Occipital lobe (tissue), 3 donors: ENCODE measurements at places on chromosomes 7 and 10.

DNA sequence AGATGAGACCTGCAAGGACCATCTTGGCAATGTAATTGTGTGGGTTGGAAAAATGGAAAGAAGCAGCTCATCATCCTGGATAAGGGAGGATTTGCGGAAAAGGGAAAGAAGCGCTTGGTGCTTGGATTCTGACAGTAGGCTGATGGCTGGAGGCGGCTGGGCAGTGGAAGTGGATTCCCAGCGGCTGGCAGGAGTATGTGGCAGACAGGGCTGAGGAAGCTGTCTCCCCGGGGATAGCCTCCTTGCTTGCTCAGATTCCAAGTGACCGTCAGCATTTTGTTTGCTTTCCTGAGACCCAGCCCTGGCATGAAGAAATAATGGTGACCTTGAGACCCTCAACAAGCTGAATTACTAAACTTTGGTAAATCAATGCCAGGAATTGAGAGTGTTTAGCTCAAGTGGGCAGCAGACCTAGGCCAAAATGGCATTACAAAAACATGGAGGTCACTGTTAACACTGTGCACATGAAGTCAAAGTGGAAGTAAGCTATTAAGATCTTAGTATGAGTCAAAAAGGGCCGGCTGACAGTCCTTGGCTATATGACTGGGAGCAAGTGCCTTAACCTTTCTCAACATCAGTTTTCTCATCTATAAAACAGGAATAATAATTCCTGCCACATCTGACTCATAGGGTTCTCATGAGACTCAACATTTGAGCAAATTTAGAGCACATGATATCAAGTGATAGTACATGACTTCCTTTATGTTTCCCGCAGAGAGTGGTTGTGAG, 21.3 kb downstream of the SLC25A28 start:
- DNase-seq: no peak

GRCh38 chr7:37431413-37431812, 17.3 kb downstream of the ELMO1 start:
- no peak for DNase-seq

DNA sequence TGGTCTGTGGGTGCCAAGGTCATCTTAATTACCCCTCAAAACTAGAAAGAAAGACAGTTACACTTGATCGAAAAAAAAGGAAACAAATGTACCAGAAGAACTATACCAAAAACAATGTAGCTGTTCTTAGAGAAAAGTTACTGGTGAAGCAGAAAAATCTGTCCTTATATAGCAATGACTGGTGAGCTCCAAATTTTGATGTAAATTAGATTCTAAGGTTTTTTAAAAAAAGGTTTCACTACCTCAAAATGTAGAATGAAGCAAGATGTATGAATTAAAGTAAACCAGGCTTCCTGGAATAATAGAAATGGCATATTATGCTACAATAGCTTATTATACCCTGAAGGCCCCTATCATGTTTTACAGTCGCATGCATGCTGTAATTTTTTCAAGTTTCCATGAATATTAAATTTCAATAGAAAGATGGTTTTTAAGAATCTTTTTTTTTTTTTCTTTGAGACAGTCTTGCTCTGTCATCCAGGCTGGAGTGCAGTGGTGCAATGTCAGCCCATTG, 28.4 kb upstream of the FKBP9 start:
- no peak for DNase-seq

DNA sequence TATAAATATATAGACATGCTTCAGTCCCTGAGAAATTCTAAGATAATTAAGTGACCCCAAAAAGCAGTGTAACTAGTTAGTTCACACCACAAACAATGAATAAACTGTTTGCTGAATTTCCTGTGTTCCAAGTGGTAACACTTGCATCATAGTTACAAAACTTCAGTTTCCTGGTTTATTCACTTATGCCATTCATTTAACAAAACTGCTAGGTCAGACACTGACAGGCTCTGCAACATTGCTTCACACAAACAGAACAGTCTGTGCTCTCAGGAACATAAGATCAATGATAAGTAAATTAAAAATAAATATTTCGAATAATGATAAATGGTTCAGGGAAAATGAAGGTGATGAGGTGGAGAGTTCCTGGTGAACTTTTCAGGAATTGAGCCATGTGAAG, 133.3 kb upstream of the NAMPT start:
- no peak for DNase-seq

- DNase-seq: no peak
These were observed 133.0 kb upstream of the NEBL start for GRCh38 chr10:21030091-21030490.

- no peak for DNase-seq
These were observed 3.6 kb downstream of the CREB3L2 start for GRCh38 chr7:137998250-137998649.

DNA sequence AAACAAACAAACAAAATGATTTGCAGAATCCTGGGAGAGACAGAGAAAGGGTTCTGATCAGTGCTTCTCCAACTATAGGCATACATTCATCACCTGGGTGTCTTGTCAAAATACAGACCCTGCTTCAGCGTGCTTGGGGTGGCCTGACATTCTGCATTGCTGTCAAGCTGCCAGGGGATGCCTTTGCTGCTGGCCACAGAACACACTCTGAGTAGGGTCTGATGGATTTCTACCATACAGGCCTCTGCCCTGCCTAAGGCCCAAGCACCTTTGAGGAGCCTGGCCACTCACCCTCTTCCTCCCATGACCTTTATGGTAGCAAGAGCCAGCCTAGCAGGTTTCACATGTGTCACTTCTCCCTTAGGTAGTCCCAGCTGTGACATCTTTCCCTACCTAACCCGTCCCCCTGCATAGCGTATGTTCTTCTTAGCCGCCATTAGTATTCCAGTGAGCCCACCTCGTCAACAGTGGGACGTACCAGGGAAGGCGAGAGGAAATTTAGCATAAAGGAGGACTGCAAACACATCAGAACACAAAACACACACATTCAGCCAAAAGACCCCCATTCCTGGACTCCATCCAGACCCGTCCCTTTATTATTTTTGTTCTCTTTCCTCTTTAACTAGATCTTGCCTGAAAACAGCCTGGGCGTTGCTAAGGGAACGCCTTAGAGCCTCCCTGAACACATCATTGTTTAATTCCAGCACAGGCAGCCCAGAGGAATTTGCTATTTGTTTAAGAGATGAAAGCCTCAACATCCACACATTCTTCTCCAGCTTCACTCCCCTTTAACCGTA, 43.9 kb upstream of the PODXL start:
- DNase-seq: no peak

- no peak for DNase-seq
These were observed 21.5 kb downstream of the CH25H start for GRCh38 chr10:89185658-89186057.

- DNase-seq: no peak
These were observed 286.4 kb downstream of the ARHGAP12 start for GRCh38 chr10:31642281-31642680.

DNA sequence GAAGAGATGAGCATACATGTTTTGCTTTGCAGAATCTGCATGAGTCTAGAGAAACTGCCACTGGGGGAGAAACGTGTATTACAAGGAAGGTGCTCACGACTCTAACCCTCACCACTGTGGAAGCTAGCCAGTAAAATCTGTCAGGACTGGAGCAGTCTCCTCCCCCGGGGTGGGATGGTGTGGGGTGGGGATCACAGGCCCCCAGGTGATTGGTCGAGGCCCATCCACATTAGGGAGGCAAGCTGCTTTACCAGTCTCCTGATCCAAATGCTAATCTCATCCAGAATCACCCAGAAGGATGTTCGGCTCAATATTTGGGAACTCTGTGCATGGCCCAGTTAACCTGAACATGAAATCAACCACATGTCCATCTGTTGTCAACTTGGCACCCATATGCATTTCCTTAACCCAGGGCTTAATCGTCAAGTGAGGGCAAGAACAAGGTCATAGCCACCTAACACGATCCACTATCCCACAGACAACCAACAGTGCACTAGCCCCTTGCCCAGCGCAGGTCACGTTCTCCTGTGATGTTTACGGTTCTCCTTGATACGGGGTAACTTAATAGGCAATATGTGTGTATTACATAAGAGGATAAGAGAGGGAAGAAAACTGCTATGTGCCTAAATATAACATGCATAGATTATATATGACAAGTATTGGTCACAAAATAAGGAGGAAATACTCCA, 40.8 kb downstream of the DNAJB6 start:
- DNase-seq: no peak

DNA sequence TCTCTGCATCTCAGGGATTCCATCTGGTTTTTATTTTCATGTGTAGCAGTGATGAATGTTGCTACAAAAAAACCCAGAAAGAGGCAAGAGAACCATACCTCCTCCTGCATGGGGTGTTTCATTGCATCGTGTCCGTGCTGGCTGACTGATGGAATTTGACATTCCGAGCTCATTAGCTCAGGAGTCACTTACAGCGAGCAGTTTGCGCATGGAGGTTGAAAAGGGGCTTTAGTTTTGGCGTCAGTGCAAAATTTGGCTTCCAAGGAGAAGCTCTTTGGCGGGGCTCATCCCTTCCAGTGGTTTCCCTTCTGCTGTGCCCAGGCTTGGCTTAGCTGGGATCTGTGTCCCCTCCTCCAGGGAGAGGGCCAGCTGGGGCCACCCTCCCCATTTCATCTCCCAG, 25.8 kb downstream of the EMX2 start:
- no peak for DNase-seq

GRCh38 chr7:140883378-140883777, 41.4 kb downstream of the BRAF start:
- DNase-seq: no peak

DNA sequence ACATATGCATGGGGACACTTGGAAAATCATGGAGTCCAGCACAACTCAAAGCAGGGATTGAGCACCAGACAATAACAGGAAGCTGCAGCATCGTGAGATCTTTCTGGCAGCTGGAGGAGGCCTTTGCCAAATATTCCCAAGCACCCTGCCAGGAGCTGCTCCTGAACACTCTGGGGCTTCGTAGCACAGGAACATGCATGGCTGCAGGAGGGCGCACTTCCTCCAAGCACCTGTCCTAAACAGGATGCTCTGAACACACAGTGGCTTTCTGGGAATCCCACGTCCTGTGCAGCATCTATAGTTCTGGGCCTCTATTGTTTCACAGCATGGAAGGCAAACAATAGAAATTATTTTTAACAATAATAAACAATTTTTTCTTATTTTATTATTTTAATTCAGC, 4.1 kb downstream of the ABLIM1 start:
- no peak for DNase-seq

- DNase-seq: no peak
These were observed 25.8 kb downstream of the TACC2 start for GRCh38 chr10:122014652-122015248.

- no peak for DNase-seq
These were observed 3.7 kb downstream of the GOT1 start for GRCh38 chr10:99426689-99427088.

DNA sequence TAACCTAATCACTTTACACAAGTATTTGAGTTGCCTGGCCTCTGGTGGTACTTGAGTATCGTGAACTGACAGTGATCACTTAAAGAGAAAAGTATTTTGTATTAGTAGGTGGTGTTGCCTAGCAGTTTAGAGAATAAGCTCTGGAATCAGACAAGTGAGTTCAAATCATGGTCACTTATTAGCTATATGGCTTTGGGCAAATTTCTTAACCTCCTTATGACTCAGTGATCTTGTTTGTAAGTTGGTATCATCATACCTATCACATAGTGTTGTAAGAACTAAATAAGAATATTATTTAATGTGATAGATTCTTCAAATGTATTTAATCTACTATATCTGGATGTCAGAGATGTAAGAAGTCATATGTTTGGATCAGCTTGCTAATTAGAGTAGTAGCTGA, 163.8 kb downstream of the RNF133 start:
- DNase-seq: no peak

DNA sequence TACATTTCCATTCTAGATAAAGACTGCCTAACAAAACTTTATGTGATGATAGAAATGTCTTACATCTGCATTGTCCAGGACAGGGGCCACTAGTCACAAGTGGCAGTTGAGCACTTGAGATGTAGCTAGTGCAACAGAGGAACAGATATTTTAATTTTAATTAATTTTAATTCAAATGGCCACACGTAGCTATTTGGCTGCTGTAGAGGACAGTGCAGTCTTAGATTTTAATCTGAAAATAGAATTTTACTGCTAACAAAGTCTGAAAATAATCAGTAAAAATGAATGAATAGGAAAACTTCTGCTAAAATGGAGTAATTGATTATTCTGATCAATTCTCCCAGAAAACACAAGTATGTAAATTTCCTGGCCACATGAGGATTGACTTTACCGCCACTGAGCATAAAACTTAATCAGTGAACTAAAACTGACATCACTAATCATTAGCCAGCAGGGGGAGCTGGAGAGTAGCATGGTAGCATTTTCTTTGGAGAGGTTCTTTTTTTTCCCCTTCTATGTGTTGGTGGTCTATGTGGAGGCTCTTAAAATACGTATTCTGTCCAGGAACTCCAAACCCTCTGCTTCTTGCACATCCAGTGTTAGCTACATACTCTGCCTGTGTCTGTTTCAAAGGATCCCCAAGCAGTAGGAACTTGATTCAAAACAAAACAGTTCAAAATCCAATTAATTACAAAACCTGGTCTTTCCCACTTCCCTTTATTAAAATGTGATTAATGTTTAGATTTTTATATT, 52.1 kb downstream of the TSPAN12 start:
- no peak for DNase-seq

DNA sequence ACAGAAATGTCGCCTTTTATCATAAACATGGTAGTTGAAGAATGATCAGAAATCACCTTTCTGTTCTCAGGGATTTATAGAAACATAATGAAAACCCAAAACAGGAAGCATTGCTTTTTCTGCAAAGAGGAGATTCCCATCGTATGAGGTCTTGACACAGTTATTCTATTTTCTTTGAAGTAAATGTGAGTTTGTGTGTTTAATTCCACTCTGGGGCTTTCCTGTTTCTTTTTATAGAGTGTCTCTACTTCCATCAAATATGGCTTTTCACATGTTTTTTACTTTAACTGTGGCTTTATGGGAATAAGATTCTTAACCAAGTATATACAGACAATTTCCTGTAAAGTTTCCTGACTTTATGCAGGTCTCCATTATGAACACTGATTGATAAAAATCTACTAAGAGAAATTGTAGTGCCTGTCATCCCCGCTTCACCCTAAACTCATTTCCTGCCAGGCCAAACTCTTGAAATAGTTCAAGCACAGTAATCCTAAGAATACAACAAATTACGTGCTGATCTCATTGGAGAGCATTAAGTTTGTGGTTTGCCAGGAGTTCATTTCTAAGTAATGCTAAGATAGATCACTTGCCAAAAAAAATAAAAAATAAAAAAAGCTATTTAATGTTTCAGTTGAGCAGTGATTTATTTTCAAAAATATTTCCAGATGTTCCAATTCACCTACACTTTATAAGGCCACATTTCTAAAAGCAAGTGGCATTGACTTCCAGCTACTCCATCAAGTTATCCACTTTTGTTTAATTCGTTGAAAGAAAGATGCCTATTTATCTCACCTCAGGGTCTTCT, 52.2 kb upstream of the SEC61G start:
- DNase-seq: no peak
